T-helper 9 cell (primary cell): ENCODE measurements at places on chromosomes 5 and 9.

DNA sequence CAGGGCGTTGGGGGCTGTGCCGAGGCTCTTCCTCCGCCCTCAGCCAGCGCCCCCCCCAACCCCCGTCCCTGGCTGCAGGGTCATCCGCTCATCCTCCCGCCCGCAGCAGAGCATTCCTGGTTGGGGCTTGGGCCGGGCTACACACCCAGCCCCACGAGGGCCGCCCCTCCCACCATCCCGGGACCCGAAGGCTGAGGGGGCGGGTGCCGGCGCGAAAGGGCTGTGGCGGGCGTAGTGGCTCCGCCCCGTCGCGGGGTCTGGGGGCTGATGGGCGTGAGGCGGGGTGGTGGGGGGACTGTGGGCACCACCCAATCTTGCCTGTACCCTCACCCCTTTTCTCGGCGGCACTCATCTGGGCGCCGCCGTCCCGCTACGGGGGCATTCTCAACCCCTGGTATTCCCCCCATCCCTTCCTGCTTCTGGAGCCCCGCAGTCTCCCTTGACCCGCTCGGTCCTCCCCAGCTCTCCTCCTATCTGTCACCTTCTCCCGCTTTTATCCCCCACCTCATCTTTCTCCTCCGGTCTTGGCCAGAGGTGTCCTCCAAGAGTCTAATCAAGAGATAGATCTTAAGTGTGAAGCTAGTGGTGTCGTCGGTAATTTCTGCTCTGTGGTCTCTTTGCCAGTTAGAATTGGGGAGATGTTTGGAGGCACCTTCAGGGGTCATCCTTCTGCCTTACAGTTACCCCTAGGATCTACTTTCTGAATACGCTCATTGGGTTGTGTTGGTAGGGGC lies 1.6 kb downstream of the FER start:
- no peak for DNase-seq

DNA sequence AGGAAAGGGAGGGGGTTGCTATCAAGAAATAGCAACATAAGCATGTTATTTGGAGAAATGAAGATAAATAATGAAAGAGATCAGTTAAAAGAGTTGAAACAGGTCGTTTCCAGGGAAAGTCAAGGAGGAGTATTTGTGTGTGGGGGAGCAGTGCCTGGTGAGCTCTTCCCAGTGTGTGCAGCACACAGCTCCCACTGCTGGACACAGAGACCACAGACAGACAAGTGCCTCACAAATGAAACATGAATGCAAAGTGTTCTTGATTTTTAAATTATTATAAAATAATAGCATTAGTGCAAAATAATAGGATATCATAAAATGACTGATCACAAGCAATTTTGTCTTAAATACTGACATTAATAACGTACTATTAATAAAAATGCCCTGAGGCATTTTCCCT lies 40.8 kb downstream of the LIFR start:
- no peak for DNase-seq

DNA sequence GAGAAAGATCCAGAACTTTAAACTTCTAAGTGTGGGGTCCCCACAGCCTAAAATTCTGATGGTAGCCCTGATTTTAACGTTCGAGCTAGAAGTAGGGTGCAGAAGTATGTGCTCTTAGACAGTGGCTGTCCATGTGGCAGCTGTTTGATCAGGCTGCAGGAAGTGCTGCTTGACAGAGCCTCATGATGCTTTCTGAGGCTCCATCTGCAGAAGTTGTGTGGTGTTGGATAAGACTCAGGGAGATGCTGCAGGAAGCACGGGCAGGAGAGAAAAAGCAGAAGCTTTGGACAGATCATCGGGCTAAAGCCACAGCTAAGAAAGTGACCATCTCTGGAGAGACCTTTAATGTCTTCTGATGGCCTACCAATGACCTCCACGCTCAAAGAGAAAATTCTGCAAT lies 8.1 kb downstream of the MTMR12 start:
- DNase-seq: no peak

DNA sequence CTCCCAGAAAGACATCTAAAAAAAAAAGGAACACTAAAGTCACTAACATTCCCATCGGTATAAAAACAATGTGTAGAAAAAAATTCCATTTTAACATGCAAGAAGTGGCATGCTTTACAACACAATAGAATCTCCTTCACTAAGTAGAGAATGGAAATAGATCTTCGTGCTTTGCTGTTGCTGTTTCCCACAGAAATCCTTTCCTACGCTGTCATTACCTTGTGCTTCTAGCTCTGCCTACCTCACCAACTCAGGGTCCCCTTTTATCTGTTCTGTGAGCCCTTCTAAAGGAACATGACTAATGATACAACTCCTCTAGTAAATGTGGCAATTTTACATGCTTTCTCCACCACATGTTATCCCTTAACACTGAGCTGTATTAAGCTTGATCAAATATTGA lies 202.9 kb downstream of the MCTP1 start:
- no peak for DNase-seq

- no peak for DNase-seq
Measured at GRCh38 chr5:67530609-67531255, 334.1 kb upstream of the CD180 start.

DNA sequence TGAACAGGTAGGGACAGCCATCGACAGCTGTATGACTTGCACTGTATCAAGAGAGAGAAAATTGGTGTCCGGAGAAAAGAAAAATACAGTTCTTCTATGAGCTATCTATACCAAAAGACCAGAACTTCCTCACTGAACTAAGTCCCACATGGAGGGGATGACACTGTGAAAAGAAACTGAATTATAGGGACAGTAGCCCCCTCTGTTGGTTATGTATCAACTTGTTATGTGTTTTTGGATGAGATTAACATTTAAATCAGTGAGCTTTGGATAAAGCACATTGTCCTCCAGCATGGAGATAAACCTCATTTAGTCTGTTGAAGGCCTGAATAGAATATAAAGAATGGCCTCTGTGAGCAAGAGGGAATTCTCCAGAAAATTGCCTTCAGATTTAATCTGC lies 176.6 kb upstream of the SH3GL2 start:
- no peak for DNase-seq

GRCh38 chr5:128290152-128290858 lies 206.7 kb downstream of the SLC12A2 start:
- no peak for DNase-seq

DNA sequence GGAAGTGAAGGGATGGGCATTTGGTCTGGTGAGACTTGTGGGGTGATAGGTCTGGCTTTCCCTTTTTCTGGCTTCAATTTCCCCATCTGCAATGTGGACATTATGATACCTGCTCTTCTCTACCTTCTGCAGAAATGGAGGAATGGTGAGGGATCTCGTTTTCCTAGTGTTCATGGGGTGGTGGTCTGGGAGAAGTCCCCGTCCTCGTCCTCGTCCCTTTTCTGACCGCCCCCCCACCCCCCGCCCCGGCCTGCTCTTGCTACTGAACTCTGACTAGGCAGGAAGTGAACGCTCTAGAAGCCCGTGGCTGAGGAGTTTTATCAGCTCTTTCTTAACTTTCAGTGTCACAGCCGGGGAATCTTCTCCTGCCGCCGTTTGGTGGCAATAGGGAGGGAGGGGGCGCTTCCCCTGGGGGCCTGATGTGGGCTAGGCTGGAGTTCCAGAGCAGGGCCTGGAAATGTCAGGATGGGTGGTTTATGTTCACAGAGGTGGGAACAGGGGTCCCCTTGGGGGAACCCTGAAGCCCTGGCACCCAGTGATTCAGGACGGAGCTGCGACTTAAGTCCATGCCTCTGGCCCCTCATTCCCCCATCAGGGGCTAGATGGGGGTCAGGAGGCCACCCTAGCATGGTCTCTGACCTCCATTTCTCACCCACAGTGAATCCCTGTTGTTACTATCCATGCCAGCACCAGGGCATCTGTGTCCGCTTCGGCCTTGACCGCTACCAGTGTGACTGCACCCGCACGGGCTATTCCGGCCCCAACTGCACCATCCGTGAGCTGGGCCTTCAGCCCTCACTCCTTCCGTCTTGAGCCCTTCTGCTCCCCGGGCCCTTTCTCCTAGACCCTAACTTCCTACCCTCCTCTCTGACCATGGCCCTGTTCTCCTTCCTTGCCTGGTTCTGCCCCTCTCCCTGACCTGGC lies 6.7 kb downstream of the PTGS1 start:
- no peak for DNase-seq

DNA sequence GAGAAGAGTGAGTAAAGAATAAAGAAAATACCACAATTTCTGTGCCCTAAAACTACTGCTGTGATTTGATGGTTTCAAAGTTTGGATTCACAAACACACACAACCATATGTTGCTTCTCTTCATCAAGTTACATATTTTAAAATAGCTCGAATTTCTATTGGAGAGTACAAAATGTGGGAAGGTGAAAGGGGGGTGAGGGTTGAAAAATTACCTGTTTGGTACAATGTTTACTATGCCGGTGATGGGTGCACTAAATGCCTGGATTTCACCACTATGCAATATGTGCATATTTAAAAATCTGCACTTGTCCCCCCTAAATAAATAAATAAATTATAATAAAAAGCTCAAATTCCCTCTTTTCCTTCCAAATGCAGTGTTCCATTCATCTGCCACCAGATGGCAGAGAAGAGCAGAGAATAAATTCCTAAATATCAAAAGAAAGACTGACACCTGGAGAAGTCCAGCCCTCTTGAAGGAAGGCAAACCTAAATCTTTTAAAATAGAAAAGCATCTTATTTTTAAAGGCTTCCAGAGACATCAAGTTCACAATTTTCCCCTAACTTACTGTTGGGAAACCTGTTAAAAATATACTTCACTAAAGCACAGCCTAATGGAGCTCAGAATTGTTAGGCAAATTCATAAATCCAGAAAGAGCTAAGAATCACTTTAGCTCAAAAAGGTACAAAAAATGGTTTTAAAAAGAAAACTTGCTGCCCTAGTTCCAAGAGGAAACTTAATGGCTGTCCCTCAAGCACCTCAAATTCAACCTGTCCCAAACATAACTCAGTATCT lies 24.8 kb upstream of the HNRNPA0 start:
- DNase-seq: no peak

- no peak for DNase-seq
Measured at GRCh38 chr5:111934511-111934910, 177.5 kb upstream of the NREP start.

GRCh38 chr9:124022201-124023121 lies 10.9 kb downstream of the LHX2 start:
- DNase-seq: no peak

DNA sequence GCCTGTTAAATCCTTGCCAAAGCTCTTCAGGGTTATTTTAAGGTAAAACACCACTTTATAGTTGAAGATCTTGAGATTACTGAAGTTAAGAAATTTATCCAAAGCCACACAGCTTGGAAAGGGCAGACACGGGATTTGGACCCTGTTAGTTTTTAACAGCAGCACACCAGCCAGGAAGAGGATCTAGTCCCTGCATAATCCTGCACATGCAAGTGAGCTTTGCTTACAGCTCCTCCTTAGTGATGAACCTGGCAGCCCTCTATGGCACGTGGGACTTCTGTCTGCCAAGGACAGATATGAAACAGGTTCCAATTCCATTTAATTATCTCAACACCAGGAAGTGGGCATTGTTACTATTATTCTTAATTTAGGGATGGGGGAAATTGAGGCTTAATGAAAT lies 108.7 kb downstream of the TRIM32 start:
- DNase-seq: no peak

DNA sequence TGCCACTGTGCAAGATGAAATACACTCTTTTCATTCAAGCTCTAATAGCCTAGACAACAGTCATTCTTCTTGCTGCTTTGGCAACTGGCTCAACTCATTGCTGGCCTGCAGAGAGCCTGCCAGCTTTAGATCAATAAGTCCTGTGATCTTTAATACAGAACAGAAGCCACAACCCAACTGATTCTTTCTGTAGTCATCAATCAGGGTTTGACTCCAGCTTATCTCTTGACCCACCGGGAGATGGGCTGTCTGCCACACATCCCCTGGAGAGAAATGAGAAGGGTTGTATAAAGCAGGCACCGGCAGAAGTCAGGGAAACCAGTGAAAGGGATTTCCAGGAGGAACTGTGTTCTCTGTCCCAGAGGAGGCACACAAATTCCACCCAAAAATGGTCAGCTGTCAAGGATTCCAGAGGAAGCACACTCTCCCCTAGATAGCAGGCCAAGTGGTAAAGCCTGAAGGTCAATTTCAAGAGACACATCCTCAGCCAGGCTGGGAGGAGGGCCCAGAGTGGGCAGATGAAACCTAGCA lies 24.5 kb downstream of the LHFPL2 start:
- no peak for DNase-seq

DNA sequence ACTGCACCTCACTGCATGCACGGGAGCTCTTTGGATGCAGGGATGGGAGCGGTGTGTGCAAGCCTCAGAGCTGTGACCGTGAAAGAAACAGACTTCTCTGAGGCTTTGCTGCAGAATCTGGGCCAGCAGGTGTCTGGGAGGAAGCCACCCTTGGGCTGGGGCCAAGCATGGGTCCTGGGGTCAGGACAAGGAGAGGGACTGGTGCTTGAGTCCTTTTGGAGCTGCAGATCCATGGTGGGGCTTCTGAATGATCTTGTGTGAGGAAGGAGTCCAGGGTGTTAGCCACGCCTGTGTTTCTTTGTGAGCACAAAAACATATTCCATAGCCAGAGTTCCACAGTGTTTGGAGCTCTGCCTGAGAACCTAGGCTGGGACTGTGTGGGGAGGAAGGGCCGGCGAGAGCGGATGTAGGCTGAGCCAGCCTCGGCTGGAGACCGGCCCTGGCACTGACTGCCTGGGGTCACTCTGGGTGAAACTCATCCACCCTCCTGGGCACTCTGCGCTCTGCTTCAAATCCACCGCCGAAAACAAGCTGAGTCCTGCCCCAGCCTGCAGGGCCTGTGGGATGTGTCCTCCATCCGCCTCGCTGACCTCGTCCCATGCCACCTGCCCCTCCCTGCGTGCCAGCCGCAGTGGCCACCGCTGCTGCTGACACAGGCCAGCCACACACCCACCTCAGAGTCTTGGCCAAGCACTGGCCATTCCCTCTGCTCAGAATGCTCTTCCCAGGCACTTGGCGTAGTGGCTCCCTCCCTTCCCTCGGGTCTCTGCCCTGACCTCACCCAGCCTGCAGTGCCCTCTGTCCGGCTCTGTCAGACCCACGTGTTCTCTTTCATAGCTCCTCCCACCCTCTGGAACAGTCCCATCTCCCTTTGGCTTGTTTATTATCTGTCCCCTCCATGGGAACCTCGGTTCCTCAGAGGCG lies 26.7 kb downstream of the ERGIC1 start:
- DNase-seq: no peak

DNA sequence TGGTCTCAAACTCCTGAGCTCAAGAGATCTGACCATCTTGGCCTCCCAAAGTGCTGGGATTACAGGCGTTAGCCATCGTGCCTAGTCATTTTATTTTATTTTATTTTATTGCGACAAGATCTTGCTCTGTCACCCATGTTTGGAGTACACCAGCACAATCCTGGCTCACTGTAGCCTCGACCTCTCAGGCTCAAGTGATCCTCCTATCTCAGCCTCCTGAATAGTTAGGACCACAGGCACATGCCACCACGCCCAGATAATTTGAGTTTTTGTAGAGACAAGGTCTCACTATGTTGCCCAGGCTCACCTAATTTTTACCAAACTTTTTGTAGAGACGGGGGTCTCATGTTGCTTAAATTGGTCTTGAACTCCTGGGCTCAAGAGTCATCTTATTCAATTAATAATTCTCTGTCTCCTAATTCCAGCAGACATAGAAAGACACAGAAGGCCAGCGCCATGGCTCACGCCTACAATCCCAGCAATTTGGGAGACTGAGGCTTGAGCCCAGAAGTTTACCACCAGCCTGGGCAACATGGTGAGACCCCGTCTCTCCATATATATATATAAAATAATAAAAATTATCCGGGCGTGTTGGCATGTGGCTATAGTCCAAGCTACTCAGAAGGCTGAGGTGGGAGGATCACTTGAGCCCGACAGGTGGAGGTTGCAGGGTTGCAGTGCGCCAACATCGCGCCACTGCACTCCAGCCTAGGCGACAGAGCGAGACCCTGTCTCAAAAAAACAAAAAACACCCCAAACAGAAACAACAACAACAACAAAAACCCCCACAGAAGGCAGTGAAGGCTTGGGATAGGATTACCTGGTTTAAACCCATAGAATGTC lies 1.0 kb upstream of the UBAP1 start:
- no peak for DNase-seq
